Tibial nerve (tissue), 4 donors: ENCODE measurements at places on chromosomes 11 and 22.

- DNase-seq, result no peak
Observed at GRCh38 chr22:44616882-44617655, 84.9 kb upstream of the PRR5 start.

GRCh38 chr11:36763187-36763586, 165.2 kb upstream of the RAG2 start:
- DNase-seq, result no peak

DNA sequence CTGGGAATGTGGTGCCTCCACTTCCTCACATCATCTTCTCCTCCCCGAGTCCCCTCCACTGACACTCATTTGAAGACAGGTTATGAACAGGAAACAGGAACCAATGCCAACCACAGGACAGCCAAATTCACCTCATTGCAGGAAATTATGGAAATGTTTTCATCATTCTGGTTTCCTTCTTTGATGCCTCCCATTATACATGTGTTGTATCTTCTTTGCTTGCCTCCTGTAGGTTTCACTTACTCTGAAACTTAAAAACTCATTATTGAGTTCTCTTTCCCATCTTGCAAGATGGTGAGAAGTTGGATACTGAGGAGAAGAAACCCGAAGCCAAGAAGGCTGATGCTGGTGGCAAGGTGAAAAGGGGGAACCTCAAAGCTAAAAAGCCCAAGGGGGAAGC, 108.5 kb downstream of the PHF21B start:
- no peak for DNase-seq

- DNase-seq, result no peak
Observed at GRCh38 chr11:73465023-73465675, 89.0 kb downstream of the RELT start.

- no peak for DNase-seq
Observed at GRCh38 chr22:45758603-45759002, 87.0 kb downstream of the ATXN10 start.

DNA sequence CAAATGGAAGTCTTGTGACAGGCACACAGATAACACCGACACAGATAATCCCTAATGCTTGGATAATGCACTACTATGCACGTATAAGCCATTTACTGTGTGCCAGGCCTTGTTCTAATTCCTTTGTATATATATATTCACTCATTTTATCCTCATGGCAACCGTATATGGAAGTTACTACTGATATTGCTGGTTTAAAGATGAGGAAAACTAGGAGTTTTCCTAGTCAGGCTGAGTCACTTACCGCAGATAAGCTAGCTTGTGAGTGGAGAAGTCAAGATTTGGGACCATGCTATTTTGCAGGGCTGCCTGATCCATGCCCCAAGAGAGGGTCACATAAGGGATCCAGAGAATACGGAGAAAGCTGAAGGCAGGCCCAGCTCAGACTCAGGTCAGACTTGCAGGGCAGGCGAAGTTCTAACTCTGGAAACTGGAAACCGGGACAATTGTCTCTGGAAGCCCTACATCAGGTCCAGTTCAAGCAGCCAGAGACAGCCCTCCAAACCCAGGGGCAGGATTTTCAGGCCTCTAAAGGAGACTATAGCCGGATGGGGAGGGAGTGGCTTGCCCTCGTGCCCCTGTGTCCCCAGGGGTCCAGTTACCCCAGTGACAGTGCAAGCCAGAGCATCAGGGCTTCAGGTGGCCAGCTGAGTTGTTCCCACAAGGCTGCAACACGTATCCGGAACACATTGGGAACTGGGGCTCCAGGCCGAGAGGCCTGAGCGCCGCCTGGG, 534.8 kb downstream of the INSC start:
- no peak for DNase-seq

DNA sequence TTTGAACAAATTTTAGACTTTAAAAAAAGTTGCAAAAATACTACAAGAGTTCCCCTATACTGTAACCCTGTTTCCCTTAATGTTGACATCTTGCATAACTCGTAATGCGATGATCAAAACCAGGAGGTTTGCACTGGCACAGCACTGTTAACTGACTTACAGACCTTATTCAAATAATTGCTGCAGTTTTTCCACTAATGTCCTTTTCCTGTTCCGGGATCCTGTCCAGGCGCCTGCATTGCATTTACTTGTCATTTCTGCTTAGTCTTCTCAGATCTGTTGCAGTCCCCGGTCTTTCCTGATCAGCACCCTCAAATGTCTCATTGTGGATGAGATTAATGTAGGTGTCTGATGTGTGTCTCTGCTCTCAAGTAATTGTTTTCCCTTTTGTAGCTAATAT, 32.0 kb downstream of the APLP2 start:
- no peak for DNase-seq

- DNase-seq, result no peak
Observed at GRCh38 chr11:2264366-2265053, 5.9 kb downstream of the ASCL2 start.

DNA sequence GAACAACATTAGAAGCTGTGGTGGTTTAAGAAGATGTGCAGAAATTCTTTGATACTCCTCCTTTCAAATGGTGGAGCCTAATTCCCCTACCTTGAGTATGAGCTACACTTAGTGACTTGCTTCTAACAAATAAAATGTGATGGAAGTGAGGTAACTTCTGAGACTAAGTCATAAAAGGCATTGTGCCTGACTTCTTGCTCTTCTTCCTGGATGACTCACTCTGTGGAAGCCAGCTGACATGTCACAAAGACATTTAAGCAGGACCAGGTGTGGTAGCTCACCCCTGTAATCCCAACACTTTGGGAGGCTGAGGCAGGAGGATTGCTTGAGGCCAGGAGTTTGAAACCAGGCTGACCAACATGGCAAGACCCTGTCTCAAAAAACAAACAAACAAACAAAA, 3.9 kb upstream of the PLA2G3 start:
- DNase-seq, result no peak

GRCh38 chr22:17841836-17842235, 67.6 kb upstream of the BID start:
- DNase-seq, result no peak

GRCh38 chr11:122509091-122509490, 146.4 kb upstream of the UBASH3B start:
- no peak for DNase-seq

- no peak for DNase-seq
Observed at GRCh38 chr11:13680501-13681264, 12.2 kb downstream of the FAR1 start.

GRCh38 chr11:27868226-27868625, 168.0 kb upstream of the BDNF start:
- DNase-seq, result no peak

GRCh38 chr11:67561971-67562619, 21.5 kb upstream of the GSTP1 start:
- DNase-seq, result no peak

DNA sequence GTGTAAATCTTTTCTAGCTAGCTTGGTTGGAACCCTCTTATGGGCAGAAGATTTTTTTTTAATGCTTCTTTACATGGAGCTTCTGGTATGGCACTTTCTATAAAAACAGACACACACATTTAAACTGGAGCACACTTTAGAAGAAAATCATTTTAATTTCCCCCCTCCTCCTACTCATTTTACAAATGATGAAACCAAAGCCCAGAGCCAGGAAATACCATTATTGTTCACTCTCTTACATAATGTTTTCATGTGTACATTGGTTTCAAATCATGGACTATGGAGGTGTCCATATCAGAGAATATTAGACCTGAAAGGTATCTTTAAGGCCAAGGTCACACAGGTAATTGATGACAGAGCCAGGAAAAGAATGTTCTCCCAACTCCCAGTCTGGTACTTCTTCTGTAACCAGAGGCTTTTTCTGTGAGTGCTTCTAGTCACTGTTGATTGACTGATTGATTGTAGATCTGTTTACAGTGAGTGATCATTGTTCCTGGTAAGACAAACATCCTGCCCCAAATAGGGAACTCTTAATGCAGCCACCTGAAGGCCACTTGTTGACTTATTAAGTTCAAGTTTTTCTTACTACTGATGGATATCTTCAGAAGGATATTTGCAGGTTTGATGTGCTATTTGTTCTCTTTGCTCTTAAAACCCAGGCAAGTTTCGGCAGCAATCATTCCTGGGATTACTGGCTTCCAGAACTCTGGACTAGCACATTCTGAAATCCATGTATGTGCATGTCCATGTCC, 26.8 kb upstream of the ME3 start:
- DNase-seq, result no peak

DNA sequence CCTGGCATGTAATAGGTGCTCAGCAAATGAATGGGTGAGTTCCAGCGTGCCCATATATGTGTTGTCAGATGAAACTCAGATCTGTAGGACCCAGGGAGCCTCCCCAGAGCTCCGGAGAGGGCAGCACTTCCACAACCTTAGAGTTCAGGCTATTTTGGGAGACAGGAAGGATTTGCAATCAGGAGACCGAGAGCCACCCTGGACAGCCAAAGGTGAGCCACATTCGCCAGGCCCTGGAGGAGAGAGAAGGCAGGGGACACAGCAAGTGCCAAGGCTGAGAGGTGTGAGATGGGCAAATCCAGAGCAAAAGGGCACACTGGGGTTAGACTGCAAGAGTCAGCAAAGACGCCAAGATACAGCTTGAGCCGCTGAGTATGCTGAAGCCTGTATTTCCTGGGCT, 66.4 kb downstream of the CD82 start:
- DNase-seq, result no peak

DNA sequence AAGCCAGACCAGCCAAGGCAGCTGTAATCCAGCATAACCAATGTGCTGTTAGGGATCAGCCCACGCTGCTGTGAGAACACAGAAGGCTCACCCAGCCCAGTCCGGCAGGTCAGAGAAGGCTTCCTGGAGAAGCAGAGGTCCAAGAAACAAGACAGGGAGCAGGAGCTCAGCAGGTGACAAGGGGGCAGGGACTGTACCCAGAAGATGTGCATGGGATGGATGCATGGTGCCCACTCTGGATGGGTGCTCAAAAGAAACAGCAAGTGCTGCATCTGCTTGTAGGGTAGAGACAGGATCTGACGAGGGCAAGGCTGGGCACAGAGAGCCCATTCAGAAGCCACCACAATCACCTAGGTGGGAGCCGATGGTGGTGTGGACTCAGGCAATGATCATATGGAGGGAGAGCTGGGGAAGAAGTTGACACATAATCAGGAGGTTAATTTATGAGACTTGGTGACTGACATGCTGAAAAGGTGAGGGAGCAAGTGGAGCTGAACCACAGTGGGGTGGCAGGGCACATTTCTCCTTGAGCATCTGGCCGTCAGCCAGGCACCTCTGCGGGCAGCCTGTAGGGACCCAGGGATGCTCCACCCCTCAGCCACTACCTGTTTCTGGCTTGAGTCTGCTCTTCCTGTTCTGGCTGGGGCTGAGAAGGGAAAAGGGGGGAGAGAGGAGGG, 102.3 kb upstream of the DRD2 start:
- DNase-seq, result no peak

- no peak for DNase-seq
Observed at GRCh38 chr11:35157814-35158700, 19.1 kb downstream of the CD44 start.

DNA sequence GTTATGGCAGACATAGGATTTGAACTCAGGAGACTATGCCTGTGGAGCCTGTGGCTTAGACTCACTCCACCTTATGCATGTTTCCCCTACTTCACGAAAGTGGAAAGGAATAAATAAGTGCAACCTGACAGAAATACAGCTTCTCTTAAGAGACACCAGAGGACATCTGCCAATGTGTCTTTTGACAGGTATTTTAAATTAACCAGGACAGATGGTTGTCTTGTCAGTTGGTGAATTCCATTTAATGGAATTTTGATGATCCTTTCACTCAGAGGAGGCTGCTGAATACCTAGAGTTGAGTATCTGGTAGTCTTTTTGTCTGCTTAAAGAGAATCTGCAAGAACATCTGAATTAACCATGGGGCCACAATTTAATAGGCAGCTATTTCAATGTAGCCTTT, 46.1 kb downstream of the NELL1 start:
- DNase-seq, result no peak

DNA sequence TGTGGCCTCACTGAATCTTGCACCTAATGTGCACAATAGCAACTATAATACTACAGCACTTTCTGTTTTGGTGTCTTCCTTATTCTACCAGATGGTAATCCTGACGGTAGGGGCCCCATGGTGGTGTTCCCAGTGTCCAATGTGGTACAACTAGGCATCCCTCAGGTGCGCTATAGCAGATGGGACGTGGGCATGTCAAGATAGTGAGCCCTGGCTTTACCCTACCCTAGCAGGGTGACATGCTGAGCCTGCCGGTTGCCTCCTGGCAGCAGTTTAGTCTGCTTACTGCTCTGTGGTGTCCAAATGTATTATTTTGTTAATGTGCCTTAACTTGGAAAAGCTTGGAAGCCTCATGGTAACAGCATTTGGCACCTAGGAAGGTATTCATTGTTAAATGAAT, 19.2 kb downstream of the ACO2 start:
- no peak for DNase-seq

GRCh38 chr11:75523811-75524664, 1.7 kb downstream of the GDPD5 start:
- DNase-seq, result no peak

DNA sequence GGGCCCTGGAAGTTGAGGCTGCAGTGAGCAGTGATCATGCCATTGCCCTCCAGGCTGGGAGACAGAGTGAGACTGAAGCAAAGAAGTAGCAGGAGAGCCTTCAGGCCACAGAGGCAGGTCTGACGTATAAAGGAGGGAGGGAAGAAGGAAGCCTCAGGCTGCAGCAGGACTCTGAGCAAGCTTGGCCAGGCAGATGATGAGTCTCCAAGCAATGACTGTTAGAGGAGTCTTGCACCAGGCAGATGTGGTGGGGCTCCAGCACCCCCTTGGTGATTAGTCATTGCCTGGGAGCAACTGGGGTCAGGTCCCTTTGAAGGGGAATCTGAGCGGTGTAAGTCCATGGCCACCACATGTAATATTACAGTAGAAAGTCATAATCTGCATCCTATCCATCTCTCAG, 36.6 kb upstream of the NFAM1 start:
- no peak for DNase-seq

- DNase-seq, result no peak
Observed at GRCh38 chr11:12179019-12179418, 68.6 kb downstream of the MICAL2 start.

DNA sequence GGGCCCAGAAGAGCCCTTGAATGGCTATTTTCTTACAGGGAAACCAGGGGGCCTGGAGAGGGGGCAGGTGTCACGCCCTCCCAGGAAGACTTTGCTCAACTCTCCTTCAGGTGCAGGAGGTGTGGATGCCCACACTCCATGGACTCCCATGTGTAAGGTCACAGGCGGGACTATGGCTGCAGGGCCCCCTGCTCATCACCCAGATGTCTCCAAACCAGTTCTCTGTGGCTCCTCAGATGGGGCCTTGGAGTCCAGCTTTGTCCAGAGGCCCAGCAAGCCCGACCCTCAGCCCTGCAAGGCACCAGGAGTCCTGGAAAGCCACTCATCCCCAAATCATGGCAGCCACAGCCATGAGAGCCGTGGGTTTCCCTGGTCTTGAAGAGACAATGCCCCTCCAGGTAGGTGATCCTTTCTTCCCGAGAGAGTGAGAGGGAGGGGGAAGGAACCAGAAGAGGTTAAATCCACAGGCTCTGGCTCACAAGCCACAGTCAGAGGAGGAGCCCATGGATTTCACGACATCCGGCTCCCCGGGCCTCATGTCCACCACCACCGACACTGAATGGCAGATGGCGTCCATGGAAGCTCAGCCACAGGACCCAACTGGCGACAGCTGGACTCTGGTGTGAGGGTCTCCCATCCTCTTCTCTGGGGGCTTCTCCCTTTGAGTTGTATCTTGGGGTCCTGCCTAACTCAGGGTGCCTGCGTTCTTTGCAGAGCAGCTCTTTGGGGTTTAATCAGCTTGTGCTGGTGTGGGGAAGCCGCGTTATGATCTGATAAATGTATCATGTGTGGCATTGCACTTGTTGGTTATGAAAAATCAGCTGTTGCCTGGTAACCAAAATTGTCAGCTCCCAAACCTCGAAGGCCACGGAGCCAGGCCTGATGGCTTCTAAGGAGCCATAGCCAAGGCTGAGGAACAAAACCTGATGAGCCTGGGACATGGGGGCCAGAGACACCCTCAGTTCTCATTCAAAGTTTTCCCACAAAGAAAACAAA, 620.4 kb downstream of the BRD1 start:
- DNase-seq, result no peak
